ENCODE measurements at places on chromosomes 3 and 15.

- DNase-seq = no peak
Measured at GRCh38 chr3:197197334-197197733, 101.1 kb downstream of the DLG1 start.

DNA sequence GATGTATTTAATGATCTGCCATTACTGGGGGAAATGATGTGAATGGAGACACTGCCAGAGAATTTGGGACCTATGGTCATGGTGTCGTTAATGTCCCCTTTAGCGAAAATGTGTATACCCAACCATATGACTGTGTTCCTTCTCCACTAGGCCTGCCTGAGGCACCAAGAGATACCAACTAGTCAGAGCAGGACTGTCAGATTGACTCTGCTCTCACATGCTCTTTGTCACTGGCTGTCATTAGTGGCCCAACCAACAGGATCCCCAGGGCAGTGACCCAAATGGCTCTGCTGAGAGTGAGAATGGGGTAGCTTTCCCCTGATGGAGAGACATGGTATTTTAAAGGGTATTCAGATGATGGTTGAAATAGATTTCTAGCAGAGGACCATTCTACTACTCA is 2.8 kb downstream of the TAGLN3 start:
- DNase-seq = no peak

DNA sequence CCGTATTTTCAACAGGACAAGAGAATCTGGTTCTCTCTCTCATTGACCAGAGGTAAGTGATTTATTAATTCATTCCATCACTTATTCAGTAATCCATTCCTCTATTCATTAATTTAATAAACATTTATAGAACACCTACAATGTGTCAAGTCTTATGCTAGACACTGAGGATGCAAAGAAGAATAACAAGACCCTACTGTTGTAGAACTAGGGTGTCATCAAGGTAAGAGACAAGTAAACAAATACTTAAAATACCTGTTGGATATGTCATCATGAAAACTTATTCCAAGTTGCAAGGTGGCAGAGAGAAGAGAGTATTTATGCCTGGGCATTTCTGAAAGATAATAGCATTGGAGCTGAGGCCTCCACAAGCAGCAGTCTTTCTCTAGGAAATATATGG is 257.8 kb downstream of the CDIN1 start:
- no peak for DNase-seq

DNA sequence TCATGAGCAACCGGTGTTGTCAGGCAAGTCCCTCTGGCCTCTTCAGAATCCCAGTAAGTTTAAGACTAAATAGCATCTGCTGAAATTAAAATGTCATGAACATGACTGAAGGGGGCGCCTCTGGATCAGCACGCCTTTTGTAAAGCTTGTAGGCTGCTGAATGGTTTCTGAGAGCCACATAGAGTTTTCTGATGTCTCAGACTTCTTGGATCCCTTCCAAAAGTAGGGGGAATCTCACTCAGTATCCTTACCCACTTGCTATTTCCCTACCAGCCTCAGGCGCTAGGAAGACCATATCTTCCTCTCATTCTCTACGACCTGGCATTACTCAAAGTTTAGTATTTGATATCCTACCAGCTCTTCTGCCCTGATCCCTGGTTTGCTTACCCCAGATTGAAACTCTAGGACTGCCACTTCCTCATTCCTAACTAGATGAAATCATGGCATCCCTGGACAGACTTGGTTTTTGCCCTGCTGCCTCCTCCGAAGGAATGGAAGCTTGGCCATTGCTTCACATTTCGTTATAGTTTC is 62.7 kb upstream of the CD47 start:
- no peak for DNase-seq

- DNase-seq = no peak
Measured at GRCh38 chr15:89633585-89633984, 21.7 kb downstream of the KIF7 start.

- no peak for DNase-seq
Measured at GRCh38 chr3:195468391-195468776, 25.6 kb upstream of the ACAP2 start.

DNA sequence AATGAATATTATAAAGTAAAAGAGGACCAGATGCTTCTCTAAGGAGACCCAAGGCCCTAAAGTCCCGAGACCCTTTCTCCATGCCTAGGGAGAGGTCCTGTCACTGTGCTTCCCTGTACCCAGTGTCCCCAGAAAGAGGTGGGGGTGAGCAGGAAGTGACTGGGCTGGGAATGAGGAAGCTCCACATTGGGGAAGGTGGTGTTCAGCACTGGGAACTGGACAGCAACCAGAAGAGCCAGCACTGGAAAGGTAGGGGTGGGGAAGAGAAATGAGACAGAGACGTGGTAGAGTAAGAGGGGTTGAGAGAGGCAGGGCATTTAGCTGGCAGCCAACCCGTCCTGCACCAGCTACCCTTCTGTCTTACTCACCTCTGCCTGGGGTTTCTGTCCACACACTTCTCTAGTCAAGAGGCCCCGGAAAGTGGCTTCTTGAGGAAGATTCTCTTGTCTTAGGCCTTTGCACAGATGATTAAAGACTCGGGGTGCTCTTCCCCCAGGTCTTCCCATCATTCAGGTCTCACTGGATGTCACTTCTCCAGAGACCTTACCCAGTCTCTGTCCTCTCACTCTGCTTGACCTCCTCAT is 12.2 kb downstream of the RRP9 start:
- no peak for DNase-seq

- DNase-seq = no peak
Measured at GRCh38 chr3:119831941-119832371, 50.1 kb downstream of the NR1I2 start.

- no peak for DNase-seq
Measured at GRCh38 chr3:171001250-171001893, 25.1 kb downstream of the SLC2A2 start.

DNA sequence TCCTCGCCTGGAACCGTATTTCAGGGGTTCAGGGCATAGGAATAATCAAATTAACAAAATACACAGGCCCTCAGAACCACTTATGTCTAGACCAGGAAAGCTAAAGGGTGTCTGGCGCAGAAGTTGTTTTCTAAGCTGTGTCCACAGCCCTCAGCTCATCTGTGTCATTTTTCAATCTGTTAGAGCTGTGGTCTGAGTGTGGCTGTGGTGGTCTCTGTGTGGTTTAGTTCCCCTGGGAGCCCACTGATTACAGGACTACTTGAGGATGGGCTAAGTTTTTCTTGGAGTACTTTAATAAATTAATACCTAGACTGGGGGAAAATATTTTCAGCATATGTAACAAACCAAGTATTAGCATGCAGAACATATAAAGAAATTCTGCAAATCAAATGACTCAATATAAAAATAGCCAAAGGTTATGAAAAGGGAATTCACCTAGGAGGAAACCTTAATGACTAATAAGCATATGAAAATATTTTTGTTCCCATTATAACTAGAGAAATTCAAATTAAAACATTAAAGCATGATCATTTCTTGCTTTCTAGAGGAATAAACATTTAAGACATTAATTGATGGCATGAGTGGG is 186.3 kb downstream of the SATB1 start:
- DNase-seq = no peak

DNA sequence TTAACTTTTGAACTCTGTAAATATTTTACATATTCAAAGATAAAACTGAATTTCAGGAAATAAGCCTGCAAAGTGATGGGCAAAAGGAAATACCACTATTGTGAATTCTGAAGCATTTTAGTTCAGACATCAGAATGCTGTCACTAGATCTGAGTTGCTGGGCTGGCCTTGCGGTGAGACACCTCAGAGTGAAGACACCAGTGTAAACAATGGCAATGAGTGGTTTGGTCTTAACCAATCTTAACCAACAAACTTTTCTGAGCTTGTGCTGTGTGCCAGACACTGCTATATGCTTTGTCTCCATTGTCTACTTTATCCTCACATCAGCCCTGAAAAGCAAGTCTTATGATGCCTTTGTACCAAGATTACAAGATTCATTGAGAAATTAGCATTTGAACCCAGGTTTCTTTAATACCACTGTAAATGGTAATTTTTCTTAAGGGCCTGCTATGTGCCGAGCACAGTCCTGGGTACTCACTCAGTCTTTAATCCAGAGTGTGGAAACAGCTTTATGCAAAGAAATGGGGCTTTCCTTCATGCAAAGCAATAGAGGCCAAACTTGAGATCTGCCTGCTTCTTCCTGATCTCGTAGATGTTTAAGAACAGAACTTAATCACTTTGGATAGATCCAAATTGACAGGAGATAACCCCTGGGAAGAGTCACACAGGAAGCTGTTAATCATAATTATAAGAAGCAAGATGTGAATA is 55.0 kb downstream of the TMEM39A start:
- DNase-seq = no peak

- no peak for DNase-seq
Measured at GRCh38 chr3:156536524-156537316, 18.2 kb downstream of the SSR3 start.

DNA sequence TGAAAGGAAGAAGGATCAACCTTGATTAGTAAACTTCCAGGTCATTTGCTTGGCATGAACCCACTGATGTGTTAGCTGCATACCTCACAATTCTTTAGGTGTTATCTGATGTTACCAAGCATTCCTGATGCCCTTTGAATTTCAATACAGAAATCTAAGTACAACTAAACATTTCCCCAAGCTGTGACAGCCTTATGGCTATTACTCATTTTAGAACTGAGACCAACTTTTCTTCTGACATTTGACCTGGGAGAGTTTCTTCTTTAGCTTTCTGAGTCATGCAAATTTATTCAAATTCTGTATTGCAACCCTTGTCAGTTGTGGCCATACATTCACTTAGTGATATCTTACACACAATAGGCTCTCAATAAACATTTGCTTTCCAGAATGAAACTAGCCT is 124.3 kb downstream of the TIGIT start:
- no peak for DNase-seq

DNA sequence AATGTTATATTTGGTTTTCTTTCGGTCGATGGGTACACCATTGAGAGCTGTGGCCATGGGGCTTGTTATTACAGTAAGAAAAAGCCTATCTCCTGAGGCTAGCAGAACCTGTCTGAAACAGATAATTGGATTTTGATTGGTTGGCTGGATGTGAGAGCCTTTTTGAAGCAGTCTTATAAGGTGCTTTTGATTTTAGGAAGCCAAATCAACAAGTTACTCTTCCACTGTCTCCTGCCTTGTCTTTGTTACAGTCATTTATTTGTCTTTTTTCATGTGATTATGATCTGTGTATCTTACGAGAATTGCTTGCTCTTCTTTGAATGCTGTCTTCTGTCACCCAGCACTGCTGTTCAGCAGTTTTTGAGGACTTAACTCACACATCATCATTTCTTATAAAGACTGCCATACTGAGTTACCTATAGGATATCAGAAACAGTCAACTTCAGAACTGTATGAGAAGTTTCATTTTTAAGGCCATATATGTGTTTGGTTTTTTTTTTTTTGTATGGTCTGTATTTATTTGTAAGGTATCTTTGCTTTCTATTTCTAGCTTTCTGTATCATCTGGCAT is 51.1 kb downstream of the MEF2A start:
- DNase-seq = no peak

DNA sequence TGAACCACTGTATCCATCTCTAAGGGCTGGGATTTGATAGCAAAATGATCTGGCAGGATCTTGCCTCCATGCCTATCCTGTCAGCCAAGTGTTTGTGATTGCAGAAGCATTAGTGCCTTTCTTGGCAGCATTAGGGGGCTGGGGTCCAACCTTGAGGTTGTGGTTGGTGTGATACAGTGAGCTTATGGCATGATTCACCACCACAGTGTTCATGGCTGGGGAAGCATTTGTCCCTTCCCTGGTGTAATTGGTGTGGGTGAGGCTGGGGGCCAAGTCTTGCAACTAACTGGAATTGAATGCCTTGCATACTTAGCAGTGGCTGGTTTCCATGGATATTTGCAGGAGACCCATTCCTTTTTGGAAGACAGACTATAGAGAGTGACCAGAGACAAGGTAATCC is 271.0 kb upstream of the TBL1XR1 start:
- no peak for DNase-seq

- DNase-seq = no peak
Measured at GRCh38 chr3:186875708-186876107, 33.2 kb downstream of the ADIPOQ start.

DNA sequence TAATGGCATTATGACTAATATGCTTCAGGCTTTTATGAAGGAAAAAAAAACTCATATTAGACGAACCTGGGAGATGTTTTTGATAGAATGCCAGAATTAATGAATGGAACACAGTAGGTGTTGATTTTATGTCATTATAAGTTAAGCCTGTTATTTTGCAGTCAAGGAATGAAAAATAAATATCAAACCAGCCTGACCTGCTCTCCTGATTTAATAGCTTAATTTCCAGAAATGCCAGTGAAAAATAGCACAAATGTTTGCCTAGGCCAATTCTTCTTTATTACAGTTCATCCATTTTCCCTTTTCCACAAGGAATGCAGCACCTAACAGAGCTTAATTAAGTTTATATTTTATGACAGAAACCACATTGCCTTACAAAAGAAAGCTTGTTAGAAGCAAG is 292.0 kb downstream of the TBL1XR1 start:
- no peak for DNase-seq

GRCh38 chr3:71197841-71198565 is 385.5 kb downstream of the FOXP1 start:
- no peak for DNase-seq

GRCh38 chr3:17817545-17817944 is 75.1 kb upstream of the TBC1D5 start:
- no peak for DNase-seq

- DNase-seq = no peak
Measured at GRCh38 chr3:115403786-115404185, 219.5 kb upstream of the GAP43 start.

DNA sequence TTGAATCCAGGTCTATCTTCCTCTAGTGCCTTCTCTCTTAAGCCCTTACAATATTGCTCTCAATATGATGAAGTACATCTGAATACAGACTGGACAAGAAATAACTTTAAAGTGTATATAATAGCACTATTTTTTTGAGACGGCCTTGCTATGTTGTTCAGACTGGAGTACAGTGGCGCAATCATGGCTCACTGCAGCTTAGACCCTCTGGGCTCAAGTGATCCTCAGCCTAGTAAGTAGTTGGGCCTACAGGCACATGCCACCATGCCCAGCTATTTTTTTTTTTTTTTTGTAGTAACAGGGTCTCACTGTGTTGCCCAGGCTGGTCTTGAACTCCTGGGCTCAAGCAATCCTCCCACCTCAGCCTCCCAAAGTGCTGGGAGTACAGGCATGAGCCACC is 53.6 kb downstream of the MAP3K13 start:
- DNase-seq = no peak

- no peak for DNase-seq
Measured at GRCh38 chr15:27166917-27167316, 195.9 kb downstream of the GABRG3 start.

DNA sequence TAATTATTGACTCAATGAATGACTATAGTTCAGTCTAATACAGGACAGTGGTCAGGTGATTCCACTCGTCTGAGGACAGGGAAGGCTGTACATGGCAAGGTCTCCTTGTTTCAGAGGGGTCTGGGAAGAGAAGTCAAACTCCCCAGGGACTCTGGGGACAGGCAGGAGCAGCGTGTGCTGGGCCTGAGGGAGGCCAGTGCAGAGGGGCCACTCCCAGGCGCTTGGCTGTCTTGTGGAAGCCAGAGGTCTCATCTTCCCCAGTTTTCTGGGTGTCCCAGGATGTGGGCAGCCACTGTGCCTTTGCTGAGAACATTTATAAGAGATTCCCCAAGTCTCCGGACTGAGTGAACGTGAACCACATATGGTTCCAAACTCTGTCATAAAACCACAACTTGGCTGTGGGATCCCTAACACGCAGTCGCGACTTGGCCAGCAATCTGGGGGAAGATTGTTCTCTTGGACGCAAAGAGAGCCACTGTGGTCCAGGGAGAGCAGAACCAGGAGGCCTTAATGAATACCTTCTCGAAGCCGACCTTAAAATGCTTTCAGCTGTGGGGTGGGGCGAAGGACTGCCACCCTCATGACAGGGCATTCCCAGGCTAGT is 30.4 kb downstream of the BHLHE40 start:
- DNase-seq = no peak

Data from Ammon's horn (tissue), 1 donor.